ENCODE measurements at places on chromosomes 11 and 22.

- no peak for DNase-seq
These were observed 24.1 kb downstream of the MCM5 start for GRCh38 chr22:35424081-35424480.

GRCh38 chr11:25769287-25769686 lies 562.6 kb upstream of the ANO3 start:
- DNase-seq = no peak

- DNase-seq = no peak
These were observed 599.8 kb downstream of the DLG2 start for GRCh38 chr11:85027346-85027745.

- DNase-seq = no peak
These were observed 32.7 kb downstream of the NARS2 start for GRCh38 chr11:78542007-78542406.

GRCh38 chr11:84857746-84858145 lies 769.4 kb downstream of the DLG2 start:
- no peak for DNase-seq

DNA sequence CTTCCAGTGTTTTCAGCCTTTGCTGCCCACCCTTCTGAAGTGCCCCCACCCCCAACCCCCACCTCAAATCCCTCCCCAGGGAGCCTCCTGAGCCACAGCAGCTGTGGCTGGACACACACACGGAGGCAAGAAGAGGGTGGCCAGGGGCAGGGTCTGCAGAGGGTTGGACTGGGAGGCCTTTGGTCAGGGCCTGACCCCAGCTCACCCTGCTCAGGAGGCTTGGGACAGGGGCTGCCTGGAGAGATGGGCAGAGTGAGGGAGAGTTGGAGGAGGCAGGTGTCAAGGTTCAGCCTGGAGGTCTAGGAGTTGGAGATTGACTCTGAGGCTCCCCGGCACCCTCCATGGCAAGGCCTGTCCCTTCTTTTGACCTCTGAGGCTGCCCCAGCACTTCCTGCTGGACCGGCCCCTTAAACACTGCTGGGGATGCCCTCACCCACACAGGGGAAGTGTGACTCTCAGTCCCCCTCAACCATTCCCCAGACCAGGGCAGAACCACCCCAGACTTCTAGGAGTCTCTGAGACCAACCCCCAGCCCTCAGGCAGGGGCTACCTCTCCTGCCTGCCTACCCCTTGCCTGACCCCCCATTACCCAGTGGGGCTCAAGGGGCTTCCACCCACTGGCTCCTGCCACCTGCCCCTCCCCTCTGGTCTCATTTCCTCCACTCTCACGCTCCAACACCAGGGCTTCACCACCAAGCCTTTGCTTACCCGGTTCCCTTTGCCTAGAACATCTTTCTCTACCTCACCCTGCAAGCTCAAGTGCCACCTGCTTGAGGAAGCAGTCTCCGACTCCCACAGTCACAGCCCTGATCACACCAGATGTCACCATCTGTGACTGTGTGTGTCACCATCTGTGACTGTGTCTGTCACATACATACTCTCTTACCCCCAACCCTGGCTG lies 8.6 kb downstream of the ARAP1 start:
- peak; percentile 86 for DNase-seq

DNA sequence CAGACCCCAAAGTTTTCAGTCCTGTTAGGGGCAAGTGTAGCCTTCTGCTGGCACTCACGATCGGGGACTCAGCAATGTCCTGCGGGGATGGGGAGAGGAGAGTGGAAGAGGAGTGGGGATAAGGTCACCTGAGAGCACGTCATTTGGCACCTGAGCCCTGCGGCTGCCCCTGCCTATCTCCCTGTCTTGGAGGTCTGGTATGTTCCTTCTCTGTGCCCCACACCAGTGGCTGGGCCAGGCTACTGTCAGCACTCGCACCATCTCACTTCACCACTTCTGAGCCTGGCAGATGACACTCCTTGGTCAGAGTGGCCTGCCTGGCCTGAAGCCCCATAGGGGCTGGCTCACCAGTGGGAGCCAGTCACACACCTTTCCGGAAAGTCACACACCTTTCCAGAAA lies 20.1 kb upstream of the CHADL start:
- DNase-seq = no peak

GRCh38 chr22:27554841-27555456 lies 246.6 kb downstream of the MN1 start:
- DNase-seq = no peak

GRCh38 chr11:94866936-94867795 lies 99.0 kb downstream of the AMOTL1 start:
- no peak for DNase-seq

GRCh38 chr22:26679003-26679629 lies 21.7 kb downstream of the MIAT start:
- peak; percentile 40 for DNase-seq

DNA sequence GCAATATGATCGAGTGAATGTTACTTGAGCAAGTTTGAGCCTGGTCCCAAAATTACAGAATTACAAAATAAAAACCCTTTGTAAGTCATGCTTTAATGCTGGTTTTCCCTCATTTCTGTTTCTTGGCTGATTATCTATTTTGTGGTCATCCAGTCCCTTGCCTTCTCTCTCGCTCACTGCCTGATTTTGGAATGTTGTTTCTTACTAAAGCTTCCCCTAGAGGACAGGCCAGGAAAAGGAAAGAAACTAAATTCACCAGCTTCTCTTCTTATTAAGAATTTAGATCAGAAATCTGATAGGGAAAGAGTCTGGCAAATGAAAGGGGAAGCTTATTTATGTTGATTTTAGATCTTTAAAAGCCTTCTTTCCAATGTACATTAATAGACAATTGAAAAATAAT lies 16.6 kb upstream of the BDNF start:
- DNase-seq = no peak
